ENCODE measurements at places on chromosomes 13 and 19.
A peak's percentile ranks its signal among the peaks of the same experiment; 100 is the strongest.

DNA sequence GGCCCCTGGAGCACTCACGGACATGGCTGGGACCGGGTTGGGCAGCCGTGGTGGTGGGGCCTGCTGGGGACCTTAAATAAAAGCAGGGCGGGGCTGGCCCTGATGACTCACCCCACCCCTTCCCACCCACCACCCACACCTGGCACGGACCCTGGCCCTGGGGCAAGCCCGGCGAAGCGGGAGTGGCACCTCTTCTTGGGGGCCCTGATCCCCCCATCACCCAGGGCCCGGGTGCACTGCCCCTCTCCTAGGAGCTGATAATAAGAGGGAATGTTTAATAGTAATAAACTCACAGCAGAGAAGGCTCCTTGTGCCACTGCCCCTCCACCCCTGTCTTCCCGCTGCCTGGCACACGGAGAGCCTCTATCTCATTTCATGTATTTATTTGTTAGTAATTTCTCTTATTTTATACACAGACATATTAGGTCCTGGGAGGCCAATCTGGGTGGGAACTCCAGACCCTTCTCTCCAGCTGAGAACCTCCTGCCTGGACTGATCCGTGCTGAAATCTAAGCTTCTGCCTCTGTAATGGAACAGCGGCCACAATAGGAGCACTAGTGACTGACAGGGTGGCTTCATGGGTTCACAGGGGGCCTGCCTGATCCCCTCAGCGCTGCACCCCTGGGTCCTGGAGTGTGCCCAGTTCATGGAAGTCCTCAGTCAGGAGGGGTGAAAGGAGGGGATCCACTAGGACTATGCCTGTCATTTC lies at the start of gene LGALS7:
Gene LGALS7, minus strand, starts transcription at position 49 of the 709 bp plus-strand sequence. Its CDS starts 25 bp downstream, at position 24.
- no peak for DNase-seq

- no peak for DNase-seq
These were observed 128.4 kb upstream of the CACNA1A start for GRCh38 chr19:13634658-13635057.

DNA sequence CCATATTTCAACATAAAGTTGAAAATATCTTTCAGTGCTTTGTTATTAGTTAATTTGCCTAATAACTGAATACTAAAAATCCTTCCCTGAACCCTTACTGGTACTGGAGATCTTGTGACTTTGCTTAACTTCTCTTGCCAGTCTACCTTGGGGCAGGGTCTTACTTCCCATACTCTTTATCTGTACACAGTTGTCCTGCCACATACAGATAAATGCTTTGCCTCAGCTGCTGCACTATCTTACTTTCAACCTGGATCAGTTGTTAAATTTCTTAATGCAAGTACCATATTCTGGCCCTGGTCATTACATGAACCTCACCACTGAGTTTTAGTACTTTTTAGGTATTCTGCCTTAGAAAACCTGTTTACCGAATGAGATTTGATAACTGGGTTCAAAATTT lies 107.6 kb downstream of the PIBF1 start:
- DNase-seq = no peak

- no peak for DNase-seq
These were observed 103.5 kb downstream of the FOXO1 start for GRCh38 chr13:40562975-40563349.

GRCh38 chr13:79812070-79812850 lies 331.3 kb downstream of the NDFIP2 start:
- no peak for DNase-seq

- peak; percentile 36 for DNase-seq
These were observed 1552.2 kb downstream of the PCDH9 start for GRCh38 chr13:65677906-65678305.

GRCh38 chr19:39677961-39678889 lies 22.5 kb downstream of the LGALS16 start:
- DNase-seq = no peak

Measured in adipocyte (in vitro differentiated cells).